Gastrocnemius medialis (tissue), 4 donors: ENCODE measurements at places on chromosomes 1 and 21. TPM values are rescaled to one million over a fixed set of nuclear protein-coding genes. Genes with fewer than 3 reads are reported as not detected.

The DEPDC1 gene
- 0.11 TPM for total RNA-seq

The PRXL2B gene
- 1.3 TPM for total RNA-seq

The VHLL gene
- total RNA-seq: not detected

The SPATA17 gene
- total RNA-seq: 0.07 TPM

The FLG2 gene
- total RNA-seq: not detected

The PUM1 gene
- total RNA-seq: 111 TPM

- DNase-seq: no peak
- no peak overlapping the region for H3K4me3 ChIP-seq
- H3K4me1 ChIP-seq: no peaks in the 10 kb centered on the region
- no peaks in the 10 kb centered on the region for H3K36me3 ChIP-seq
These were observed 70.0 kb downstream of the ALG14 start for GRCh38 chr1:95002540-95003432.

DNA sequence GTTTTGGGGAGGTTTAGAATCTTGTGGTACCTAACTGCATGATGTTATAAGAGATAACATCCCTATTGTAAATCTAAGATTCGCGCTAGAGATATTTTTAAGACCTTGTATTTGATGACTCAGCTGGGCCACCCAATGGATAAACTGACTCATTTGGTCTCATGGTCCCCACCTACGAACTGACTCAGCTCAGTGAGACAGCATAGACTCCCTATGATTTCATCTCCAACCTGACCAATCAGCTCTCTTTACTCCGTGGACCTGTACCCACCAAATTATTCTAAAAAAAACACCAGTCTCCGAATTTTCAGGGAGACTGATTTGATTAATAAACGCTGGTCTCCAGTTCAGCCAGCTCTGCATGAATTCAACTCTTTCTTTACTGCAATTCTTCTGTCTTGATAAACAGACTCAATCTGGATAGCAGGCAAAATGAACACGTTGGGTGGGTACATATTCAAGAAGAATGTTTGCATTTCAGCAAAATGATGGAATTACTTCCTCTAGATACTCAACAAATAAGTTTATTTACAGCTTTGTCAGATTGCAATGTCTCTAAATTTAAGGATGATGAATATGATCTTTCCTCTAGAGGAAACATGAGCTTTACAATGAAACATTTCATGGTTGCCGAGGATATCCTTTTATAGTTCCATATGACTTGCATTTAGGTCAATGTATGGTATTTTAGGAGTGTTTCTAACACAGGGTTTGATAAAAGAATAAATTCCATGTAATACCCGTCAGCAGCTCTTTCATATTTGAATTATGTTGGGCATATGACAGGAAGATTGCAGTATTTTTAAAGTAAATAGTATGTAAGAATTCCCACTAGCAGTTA is 516.6 kb upstream of the RGS18 start:
- H3K4me1 ChIP-seq: no peaks in the 10 kb centered on the region
- no peaks in the 10 kb centered on the region for H3K27me3 ChIP-seq
- H3K36me3 ChIP-seq: no peaks in the 10 kb centered on the region
- H3K4me3 ChIP-seq: no peak overlapping the region
- H3K27ac ChIP-seq: no peak overlapping the region

GRCh38 chr21:16061194-16061593 is 331.4 kb downstream of the USP25 start:
- H3K4me3 ChIP-seq: no peak overlapping the region
- no peaks in the 10 kb centered on the region for H3K27me3 ChIP-seq
- H3K27ac ChIP-seq: no peak overlapping the region

- no peak overlapping the region for H3K27ac ChIP-seq
- H3K27me3 ChIP-seq: no peaks in the 10 kb centered on the region
- DNase-seq: no peak
- H3K4me3 ChIP-seq: no peak overlapping the region
These were observed 46.3 kb upstream of the TMPRSS15 start for GRCh38 chr21:18449605-18450550.

- H3K27me3 ChIP-seq: no peaks in the 10 kb centered on the region
- H3K36me3 ChIP-seq: no peaks in the 10 kb centered on the region
- H3K27ac ChIP-seq: no peak overlapping the region
- no peak for DNase-seq
- H3K4me3 ChIP-seq: no peak overlapping the region
These were observed 137.7 kb upstream of the ADGRL2 start for GRCh38 chr1:81662913-81663526.

- H3K4me3 ChIP-seq: no peak overlapping the region
- H3K4me1 ChIP-seq: no peaks in the 10 kb centered on the region
- no peak overlapping the region for H3K27ac ChIP-seq
- no peaks in the 10 kb centered on the region for H3K36me3 ChIP-seq
- DNase-seq: no peak
These were observed 93.8 kb downstream of the PLPPR5 start for GRCh38 chr1:98910827-98911226.

GRCh38 chr1:160671603-160672517 is 25.0 kb upstream of the SLAMF1 start:
- H3K36me3 ChIP-seq: no peaks in the 10 kb centered on the region
- DNase-seq: no peak
- H3K4me1 ChIP-seq: no peaks in the 10 kb centered on the region

DNA sequence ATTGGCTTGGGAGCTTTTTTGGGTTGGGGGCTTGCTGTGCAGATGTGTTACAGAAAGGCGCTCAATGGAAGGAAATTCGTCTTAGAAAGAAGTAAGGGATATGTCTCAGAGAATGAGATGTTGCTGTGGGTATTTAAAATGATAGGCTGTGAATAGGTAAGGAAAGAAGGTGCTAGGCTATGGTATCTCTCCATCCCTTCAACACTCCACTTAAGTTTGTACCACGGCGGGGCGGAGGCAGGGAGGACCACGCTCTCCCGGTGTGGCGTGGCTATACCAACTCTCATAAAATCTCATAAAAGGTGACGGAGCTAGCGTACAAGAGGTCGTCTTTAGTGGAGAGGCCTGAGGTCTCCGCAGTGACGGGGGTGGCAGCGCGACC is 305 bp upstream of the RPS6KC1 start:
- H3K27me3 ChIP-seq: peaks cover 4% of the 10 kb centered on the region
- no peak for DNase-seq
- peak overlapping the region; percentile 73 for H3K27ac ChIP-seq

DNA sequence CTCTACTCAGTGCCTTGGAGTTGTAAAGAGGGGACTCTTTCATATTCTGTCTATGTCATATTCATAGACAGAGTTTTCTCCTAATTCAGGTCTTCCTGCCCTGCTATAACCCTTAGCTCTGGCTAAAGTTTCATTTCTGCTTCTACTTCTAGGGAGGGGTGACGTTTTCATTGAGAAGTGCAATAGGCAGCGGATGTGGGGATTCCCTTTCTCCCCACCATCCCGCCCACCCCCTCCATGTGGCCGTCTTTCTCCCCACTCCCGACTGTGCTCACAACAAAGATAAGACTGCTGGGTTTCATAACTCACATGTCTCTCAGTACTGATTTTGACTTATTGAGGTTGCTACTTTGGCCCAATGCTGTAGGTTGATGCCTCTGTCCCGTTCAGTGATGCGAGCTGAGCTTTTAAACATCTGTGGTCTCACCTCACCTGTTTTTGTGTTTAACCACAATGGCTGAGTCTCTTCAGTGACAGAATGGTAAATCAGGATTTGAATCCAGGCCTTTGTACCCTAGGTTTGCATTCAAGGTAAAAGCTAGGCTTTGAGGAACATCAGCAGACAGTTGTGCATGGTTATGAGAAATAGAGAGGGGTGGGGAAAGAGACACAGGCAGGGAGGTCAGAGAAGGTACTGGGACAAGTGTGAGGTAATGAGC is 7.8 kb upstream of the KIF14 start:
- no peak overlapping the region for H3K27ac ChIP-seq
- H3K27me3 ChIP-seq: no peaks in the 10 kb centered on the region
- no peaks in the 10 kb centered on the region for H3K4me1 ChIP-seq
- no peak overlapping the region for H3K4me3 ChIP-seq
- H3K36me3 ChIP-seq: no peaks in the 10 kb centered on the region

DNA sequence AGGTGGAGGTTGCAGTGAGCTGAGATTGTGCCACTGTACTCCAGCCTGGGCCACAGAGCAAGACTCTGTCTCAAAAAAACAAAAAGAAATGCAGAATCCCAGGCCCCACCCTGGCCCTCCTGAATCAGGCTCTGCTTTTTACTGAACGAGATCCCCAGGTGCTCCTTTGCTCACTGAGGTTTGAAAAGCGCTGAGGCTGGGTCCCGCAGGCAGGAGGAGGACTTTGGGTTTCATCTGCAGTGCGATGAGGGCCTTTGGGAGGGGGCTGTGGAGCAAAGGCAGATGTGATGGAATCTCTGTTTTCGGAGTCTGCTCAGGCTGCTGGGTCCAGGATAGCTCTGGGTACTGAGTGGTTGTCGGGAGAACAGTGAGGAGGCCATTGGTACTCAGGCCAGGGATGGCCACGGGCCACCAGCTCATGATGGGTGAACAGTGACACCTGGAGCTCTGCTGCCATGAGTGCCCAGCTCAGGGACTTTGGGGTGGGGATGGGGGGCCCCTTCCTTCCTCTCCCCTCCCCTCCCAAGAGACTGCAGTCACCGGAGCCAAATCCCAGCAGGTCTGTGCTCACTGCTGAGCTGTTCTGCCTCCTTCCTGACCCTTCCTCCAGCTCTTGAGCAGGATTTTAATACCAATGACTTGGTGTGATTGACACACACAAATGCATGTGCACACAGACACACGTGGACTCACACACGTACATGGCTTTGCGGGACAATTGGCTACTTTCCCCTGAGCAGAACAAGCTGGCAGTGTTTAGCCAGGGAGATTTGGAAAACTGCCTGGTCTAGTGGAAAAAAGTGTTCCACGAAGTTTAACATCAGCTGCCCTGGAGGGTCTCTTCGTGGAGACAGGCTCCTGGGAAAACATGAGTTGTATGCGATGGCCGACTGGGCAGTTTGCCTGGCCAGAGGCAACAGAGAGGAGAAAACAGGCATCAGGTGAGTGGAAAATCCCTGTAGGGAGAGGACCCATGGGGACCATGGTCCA is 3.6 kb upstream of the DHRS3 start:
- peak overlapping the region; percentile 52 for H3K27ac ChIP-seq
- H3K36me3 ChIP-seq: no peaks in the 10 kb centered on the region
- peaks cover 31% of the 10 kb centered on the region for H3K4me1 ChIP-seq
- no peaks in the 10 kb centered on the region for H3K27me3 ChIP-seq

- no peak for DNase-seq
- H3K27me3 ChIP-seq: no peaks in the 10 kb centered on the region
- no peak overlapping the region for H3K27ac ChIP-seq
- H3K36me3 ChIP-seq: no peaks in the 10 kb centered on the region
- H3K4me1 ChIP-seq: peaks cover 6% of the 10 kb centered on the region
- no peak overlapping the region for H3K4me3 ChIP-seq
These were observed 59.9 kb downstream of the TNN start for GRCh38 chr1:175127565-175127964.

GRCh38 chr1:90671251-90671650 is 45.9 kb downstream of the BARHL2 start:
- no peaks in the 10 kb centered on the region for H3K27me3 ChIP-seq
- no peak for DNase-seq
- H3K4me3 ChIP-seq: no peak overlapping the region
- no peaks in the 10 kb centered on the region for H3K36me3 ChIP-seq
- no peak overlapping the region for H3K27ac ChIP-seq

- H3K4me3 ChIP-seq: no peak overlapping the region
- no peak overlapping the region for H3K27ac ChIP-seq
- no peaks in the 10 kb centered on the region for H3K4me1 ChIP-seq
- no peaks in the 10 kb centered on the region for H3K27me3 ChIP-seq
- H3K36me3 ChIP-seq: no peaks in the 10 kb centered on the region
- DNase-seq: no peak
These were observed 60.7 kb downstream of the ZNF697 start for GRCh38 chr1:119587341-119587740.
